HFF-Myc (cell line): ENCODE measurements at places on chromosomes 5 and 9.

- no peak for DNase-seq
Observed at GRCh38 chr9:68472119-68472518, 68.6 kb downstream of the TMEM252 start.

DNA sequence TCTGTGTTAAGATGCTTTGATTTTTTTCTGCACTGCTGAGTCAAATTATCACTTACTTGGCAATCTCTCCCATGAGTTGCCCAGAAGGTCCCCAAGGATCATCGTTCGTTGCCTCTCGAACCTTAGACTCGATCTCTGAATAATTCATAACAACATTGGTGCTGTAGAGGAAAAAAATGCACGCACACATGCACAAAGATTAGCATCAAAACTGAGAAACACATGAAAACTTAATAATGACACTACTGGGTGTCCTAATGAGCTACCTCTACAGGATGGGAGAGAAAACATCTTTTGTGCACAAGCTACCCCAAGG is 41.6 kb downstream of the CLINT1 start:
- DNase-seq: no peak

- no peak for DNase-seq
Observed at GRCh38 chr5:112975721-112976431, 722 bp upstream of the DCP2 start.

GRCh38 chr5:181111010-181111409 is 20.0 kb downstream of the OR2V1 start:
- DNase-seq: no peak

DNA sequence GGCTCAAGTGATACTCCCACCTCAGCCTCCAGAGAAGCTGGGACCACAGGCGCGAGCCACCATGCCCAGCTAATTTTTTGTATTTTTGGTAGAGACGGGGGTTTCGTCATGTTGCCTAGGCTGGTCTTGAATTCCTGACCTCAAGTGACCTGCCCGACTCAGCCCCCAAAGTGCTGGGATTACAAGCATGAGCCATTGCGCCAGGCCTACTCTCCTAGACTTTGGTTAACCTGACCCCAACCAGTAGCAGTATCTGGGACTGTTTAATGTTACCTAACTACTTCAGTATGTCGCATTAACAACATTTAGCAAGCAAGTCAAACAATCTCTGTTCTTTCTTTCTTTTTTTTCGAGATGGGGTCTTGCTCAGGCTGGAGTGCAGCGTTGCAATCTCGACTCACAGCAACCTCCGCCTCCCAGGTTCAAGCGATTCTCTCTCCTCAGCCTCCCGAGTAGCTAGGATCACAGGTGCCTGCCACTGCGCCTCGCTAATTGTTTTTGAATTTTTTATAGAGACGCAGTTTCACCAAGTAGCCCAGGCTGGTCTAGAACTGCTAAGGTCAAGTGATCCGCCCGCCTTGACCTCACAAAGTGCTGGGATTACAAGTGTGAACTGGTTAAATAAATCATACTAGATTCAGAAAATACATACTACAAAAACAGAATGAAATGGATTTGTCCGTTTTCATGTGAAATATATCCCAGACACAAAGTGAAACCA is 2.0 kb downstream of the AK3 start:
- DNase-seq: no peak

GRCh38 chr9:115606838-115607237 is 488.9 kb upstream of the TNC start:
- DNase-seq: peak; percentile 81

DNA sequence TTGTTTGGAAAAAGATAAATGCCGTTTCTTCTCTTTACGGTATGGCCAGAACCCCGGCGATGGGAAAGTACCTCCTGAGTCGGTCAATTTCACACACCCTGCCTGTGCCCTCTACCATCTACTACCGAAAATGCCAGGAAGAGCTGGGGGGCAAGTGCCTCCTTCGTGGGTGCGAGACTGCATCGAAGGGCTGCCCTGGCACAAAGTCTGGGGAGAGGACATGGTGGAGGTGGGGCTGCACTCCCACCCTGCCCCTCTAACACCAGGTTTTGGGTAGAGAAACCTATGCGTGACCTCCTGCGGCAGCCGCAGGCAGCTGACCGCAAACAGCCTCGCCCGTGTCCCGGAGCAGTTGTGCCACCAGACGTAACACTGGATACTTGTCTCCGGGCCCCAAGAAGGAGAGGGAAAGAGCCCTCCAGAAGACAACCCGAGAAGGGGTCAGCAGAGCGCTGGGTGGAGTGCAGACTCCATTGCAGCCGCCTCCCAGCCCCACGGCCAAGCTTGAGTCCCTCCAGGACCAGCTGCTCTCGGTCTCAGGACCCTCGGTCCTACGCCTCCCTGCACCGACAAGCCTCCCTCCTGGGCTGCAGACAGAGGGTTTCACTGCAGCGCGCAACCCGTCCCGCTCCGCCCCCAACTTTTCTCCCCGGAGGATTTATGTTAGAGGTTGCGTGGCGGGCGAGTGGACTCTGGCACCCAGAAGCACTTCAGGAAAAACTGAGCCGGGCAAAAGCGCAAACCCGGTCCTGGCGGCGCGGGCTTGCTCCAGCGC is 823 bp upstream of the PRDM6 start:
- DNase-seq: no peak

DNA sequence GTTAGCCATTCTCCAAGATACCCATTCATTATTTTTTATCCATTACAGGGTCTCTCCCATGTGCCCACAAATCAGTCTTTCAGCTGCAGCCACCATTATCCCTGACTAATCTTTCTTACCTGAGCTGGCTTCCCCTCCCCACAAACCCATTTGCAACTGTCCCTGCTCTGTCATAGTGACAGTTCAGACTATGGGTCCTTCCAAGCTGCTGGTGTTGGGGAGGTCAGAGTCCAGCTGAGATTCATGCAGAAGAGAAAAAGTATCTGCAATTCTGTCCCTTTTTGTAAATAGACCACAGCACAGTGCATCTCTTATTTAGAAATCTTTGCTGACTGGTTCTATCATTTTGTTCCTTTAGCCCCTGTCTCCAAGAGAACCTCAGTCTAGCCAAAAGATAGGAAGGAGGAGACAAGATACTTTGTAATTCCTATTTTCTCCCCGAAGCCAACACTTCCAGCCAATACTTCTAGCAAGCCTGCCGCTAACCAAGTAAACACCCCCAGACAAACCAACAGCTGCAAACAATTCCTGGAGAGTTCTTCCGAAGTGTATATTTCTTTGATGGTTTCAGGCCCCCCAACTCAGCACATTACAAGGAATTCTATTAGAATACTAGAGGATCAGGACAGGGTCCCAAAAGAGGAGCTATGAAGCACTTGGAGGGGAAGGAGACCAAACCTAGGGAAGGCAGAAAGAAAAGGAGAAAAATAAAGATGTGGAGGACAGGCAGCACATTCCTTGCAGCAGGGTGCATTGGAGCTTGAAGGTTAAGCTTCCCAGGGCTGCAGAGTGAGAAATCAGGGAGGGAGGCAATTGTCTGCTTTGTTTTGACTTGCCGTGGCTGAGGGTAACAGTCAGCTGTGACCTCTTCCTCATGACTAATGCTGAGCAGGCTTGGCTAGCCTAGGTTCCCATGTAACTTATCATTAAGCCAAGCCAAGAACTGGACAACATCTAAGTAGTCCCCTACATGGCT is 148.5 kb downstream of the SGCD start:
- peak; percentile 63 for DNase-seq

GRCh38 chr5:116360008-116360853 is 214.4 kb downstream of the SEMA6A start:
- DNase-seq: peak; percentile 16
